ENCODE measurements at places on chromosomes 2 and 18.

DNA sequence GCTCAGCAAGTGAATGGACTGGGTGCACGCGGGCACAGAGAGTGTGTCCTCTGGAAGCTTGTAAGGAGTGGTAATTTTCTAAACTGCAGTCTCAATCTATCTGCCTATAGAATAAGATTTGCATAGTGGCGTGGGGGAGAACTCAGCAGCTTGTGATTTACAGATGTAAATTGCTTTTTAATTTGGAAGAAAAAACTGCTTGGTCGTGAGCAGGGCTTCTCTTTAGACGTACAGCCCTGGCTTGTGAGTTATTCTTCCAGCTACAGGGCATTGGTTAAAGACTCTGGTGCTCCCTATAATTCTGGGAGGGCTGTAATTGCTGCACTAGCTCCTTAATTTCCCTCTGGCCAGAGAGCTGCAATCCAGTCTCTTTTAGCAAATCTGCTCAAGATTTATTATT lies 84.9 kb downstream of the MARCO start:
- no peak for DNase-seq

DNA sequence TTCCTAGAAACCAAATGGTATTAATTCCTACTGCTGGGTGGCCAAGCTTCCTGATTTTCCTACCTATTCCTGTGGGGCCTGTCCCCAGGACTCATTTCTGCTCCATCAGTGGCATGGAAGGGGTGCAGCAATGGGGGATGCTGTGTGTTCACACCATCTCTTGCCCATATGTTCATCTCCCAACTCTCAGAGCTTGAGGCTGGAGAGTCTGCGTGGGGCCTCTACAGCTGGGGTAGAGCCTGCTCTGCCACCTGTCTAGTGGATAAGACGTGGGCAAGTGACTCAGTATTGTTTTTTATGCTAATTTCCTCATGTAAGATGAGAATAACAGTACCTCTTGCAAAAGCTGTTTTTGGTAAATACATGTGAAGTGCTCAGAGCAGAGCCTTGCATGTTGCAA lies 149.8 kb downstream of the ACTR3 start:
- no peak for DNase-seq

- no peak for DNase-seq
Measured at GRCh38 chr2:38973266-38973665, 83.6 kb downstream of the ARHGEF33 start.

- no peak for DNase-seq
Measured at GRCh38 chr2:82339805-82340204, 2035.3 kb upstream of the LRRTM1 start.

GRCh38 chr2:70009762-70010575 lies 48.5 kb upstream of the ASPRV1 start:
- no peak for DNase-seq

GRCh38 chr2:97798416-97798815 lies 85.0 kb downstream of the ZAP70 start:
- no peak for DNase-seq

DNA sequence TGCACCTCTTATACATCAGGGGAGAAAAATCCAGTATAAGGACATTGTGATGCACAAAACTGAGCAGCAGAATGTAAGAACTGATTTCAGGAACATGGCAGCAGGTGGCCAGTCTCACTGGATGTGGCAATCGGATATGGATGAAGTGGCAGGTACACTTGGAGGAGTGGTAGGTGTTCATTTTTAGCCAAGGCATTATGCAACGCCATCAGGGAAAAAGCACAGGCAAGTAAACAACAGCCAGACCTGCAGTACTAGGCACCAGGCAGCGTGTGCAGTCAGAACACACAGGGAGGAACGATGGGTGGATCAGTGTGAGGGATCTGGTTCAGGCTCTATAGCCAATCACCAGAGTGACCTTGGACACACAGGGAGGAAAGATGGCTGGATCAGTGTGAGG lies 77.4 kb upstream of the GCFC2 start:
- DNase-seq, result no peak

GRCh38 chr18:50285631-50286321 lies 1.7 kb downstream of the CXXC1 start:
- no peak for DNase-seq

DNA sequence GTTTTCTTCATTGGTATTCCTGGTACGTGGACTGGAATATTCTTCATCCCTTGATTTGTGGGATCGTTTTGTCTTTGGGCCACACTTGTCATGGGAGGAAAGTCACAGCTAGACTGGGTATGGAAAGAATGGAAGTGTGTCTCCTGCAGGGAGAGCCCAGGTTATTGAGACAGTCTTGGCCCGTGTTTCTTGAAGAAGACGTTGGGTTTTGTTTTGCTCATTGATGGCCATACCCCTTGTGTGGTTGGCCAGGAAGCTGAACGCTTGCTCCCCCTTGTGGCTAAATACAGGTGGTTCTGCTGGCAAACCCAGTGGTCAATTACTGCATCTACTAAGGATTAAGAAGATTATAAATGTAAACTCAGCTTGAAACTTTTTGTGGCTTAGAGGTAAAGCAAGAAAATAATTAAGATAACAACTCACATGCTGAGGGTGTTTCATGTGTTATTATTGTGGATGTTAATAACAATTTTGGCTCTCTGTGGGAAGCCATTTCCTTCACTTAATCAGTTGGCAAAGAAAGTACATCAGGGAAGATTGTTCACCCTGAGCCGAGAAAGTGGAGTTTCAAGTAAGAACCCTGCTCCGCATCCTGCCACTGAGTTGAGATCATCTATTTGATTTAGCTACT lies 91.8 kb downstream of the NEDD4L start:
- DNase-seq, result peak; percentile 49

DNA sequence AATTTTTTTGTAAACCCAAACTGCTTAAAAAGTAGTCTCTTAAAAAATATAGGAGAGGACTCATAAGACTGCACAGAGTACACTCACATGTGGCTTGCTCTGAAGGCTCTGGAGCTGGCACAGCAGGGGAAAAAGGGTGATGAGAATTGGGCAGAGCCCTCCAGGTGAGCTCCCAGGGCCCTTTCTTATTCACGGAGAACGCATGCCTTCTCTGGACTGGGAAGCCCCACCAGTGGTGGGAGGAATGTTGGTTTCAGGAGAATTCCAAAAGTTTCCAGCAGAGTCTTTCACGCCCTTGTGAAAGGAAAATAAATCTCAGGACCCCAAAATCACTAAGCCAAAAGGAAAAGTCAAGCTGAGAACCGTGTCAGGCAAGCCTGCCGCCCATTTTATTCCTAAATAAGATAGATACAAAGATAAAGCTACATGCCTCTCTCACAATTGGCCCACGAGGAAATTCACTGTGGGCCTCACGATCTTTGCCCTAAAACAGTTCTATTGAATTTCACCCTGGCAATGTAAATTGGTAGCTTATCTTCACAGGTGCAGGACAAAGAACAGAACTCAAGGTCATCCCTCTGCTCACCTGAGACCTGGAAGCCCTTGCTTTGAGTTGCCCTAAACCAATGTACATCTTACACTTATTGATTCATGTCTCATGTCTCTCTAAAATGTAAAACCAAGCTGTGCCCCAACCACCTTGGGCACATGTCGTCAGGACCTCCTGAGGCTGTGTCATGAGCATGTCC lies 15.5 kb upstream of the MC5R start:
- DNase-seq, result no peak

DNA sequence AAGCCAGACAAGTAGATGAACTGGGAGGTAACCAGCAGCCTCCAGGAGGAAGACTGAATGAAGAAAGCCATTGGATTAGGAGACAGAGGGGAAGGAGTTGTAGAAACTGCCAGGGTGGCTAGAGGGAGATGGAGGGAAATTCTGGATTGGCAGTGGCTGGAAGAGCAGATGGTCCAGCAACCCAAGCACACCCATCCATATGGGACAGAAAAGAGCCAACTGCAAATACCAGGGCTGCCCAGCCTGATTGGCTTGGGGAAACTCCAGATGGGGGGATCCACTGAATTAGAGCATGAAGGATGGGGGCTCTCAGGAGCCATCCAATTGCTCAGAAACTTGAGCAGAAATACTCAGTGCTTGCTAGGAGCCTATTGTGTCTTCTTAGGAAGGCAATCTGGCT lies 173.5 kb upstream of the EPB41L3 start:
- no peak for DNase-seq

GRCh38 chr2:147424766-147425165 lies 420.1 kb upstream of the ACVR2A start:
- DNase-seq, result no peak

DNA sequence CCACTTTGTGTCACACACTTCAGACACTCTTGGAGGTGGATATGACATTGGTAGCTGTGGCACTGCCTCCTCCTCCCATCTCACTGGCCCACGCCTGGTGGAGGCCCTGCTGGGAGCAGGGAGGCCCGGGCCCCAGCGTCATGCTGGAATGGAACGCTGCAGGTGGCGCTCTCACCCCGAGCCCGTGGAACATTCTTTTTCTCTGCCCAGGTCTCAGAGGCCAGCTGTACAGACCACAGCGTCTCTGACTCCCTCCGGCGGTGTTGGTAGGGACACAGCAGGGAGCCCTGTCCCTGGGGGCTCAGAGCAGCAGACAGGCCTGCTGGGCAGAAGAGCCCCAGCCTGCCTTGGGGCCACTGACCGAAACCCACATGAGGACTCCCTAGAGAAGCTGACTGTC lies 218.1 kb downstream of the TWIST2 start:
- DNase-seq, result no peak

DNA sequence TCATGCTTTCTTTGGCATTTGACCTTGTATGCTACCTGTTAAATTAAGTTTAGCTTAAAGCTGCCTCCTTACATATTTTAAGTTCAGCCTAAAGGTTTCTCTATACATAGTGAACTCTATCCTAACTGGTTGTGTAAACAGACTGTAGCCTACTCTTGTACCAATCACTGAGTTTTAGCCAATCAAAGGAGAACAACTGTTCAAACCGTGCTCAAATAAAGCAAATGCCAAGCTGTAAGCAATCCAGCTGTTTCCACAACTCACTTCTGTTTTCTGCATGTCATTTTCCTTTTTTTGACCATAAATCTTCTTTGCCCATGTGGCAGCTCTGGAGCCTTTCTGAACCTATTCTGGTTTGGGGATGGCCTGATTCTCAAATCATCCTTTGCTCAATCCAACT lies 1603.8 kb upstream of the ACVR2A start:
- DNase-seq, result no peak

GRCh38 chr2:27024188-27024587 lies 8.6 kb upstream of the TMEM214 start:
- no peak for DNase-seq

GRCh38 chr18:54075689-54076088 lies 148.8 kb downstream of the MBD2 start:
- DNase-seq, result no peak

GRCh38 chr2:120958623-120959366 lies 223.1 kb downstream of the GLI2 start:
- no peak for DNase-seq

GRCh38 chr2:37809931-37810570 lies 115.0 kb upstream of the RMDN2 start:
- no peak for DNase-seq

DNA sequence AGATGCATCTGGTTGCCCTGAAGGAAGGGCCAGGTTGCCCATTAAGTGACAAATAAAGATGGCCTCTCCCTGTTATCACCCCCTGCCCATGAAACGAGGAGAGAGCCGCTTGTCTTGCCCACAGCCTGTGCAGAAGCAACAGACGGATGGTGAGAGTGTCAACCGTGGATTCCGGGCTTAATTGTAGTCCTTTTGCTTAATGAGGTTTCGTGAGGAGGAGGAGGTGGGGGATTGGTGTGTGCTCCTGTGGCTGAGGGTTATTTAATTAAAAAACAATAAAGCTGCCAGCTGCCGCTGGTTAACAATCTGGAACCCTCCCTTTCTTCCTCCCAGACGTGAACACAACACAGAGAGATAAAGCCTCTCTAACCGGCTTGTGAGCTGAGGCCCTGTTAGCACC lies 188.0 kb upstream of the PARD3B start:
- DNase-seq, result no peak

GRCh38 chr18:61865466-61866175 lies 27.2 kb downstream of the RNF152 start:
- DNase-seq, result no peak

DNA sequence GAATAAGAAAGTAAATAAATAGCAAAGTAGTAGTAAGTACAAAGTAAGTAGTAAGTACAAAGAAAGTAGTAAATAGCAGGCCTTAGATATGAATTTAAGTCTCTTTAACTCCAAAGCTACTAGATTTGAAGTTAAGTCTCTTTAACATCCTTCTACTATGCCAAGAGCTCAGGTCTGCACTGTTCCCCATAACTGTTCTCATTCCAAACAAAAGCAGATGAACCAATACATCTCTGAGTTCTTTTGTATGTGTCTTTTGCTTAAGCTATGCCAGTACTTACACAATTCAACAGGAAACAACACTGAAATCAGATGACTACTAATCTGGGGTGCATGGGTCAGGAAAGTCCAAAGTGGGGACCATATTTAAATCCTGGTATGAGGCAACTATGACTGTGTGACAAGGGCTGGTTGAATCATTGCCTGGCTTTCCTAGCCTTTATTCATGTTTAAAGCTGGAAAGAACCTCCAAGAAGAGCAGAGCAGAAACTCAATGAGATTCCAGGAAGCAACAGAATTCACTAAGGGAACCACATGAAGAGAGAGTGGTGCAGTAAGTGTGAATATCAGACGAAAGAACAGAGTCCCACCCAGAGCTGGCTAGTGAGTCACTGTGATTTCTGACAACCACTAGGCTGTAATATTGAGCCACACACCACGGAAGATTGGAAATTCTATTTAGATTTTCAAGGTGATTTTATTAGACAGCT lies 51.0 kb upstream of the CYP26B1 start:
- DNase-seq, result no peak

DNA sequence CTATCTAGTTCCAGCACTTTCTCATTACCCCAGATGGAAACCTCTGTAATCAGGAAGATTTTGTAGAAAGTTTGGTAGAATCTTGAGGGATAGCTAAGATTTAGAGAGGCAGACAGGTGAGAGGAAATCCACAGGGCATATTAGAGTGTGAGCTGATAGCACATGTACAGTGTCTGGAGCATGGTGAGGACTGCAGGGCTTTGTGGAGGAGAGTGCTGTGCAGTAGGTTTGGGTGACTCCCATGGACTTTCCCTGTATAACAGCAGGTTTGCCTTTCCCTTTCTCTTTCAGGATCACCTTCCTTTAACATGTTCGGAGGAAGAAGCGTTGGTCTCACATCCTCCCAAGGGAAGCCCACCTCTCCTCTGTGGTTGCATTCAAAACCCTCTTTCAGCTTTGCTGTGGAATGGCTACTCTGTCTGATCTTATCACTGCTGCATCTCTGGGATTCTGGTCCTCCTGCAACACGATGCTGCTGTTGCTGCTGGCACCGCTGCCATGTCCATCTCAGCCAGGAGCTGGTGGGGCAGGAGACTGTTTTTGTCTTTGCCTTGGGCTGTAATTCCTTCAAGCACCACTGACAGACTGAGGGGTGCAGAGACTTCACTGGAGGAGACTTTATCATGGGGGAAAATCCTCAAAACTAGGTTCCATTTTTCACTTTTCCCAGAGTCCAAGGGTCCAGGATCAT lies 7.8 kb upstream of the KIF5C start:
- no peak for DNase-seq
